Skeletal muscle cell (primary cell): ENCODE measurements at places on chromosomes 12 and 14.

- no peak for DNase-seq
Observed at GRCh38 chr14:23729720-23730387, 93.7 kb downstream of the DHRS2 start.

DNA sequence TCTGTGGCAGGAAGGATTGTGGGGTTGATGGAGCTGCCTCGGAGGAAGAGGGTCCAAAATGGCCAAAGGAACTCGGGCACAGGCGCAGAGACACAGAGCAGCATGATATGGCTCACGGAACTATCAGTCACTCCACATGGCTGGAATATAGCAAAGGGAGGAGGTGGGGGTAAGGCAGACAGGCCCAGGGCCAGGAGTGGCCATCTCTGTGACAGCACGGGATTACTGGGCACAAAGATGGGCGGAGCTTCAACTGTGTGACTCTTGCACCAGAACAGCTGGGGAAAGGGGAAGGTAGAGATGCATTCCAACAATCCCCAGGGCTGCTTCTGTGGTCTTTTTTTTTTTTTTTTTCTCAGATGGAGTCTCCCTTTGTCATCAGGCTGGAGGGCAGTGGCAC is 24.8 kb upstream of the EML1 start:
- no peak for DNase-seq

GRCh38 chr12:54126029-54126695 is 62.6 kb downstream of the SMUG1 start:
- DNase-seq = no peak

- no peak for DNase-seq
Observed at GRCh38 chr12:29578731-29579130, 81.2 kb upstream of the OVCH1 start.

DNA sequence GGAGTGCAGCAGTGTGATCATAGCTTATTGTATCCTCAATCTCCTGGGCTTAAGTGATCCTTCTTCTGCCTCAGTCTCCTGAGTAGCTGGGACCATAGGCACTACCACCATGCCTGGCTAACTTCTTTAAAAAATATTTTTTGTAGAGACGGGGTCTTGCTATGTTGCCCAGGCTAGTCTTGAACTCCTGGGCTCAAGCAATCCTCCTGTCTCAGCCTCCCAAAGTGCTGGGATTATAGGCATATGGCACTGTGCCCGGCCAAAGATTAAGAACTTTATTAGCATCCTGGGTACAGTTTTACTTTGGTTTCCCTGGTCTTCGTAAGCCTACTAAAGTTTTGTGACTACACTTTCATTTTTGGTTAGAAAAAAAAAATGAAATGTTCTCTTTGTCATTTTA is 84.4 kb downstream of the ACADS start:
- DNase-seq = no peak

- DNase-seq = no peak
Observed at GRCh38 chr12:124412646-124413015, 117.7 kb downstream of the RFLNA start.

DNA sequence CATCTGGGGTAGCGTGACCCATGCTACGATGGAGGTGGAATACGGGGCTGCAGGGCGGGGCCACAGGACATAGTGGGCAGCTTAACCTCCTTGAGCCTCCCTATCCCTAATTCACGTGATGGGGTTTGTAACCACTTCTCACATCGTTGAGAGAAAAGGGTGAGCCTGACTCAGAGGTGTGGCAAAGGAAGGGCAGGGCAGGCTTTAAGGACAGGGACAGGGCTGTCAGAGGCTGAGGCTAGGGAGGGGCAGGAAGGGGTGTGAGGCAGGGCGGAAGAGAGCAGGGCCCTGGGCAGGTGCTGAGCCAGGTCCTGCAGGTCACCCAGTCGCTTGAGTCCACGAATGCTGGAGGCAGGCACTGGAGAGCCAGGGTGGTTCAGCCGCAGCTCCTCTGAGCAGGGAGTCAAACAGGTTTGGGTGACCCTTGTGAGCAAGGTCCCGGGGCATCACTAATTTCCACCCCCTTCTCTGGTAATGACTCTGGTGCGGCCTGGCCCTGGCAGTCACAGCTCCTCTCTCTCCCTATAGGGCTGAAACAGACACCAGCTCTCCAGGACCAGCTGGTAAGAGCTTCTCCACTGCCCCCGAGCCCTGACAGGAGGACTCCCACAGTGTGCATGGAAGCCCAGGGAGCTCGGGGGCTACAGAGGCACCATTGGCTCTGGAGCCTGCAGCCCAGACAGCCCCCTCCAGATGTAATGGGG is 7.5 kb upstream of the AQP2 start:
- DNase-seq = no peak

DNA sequence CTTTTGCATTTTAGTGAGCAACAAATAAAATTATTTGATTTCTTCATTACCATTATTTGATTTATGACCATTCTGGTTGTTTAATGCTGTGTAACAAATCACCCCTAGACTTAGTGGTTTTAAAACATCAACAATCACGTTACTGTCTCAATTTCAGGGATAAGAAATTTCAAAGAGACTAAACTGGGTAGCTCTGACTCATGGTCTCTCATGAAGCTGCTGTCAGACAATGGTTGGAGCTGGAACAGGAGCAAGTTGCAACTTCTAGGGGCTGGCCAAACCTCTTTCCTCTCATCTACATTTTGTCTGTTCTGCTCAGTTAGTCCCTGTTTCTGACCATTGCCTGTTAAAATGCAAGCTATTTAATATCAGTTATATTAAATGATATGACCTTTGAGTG is 517.0 kb downstream of the KCNH5 start:
- DNase-seq = no peak

GRCh38 chr14:28629328-28630004 is 137.1 kb upstream of the FOXG1 start:
- no peak for DNase-seq

- no peak for DNase-seq
Observed at GRCh38 chr14:68631394-68632053, 161.3 kb downstream of the ZFP36L1 start.

- DNase-seq = no peak
Observed at GRCh38 chr12:15056218-15056617, 83.4 kb downstream of the PDE6H start.

DNA sequence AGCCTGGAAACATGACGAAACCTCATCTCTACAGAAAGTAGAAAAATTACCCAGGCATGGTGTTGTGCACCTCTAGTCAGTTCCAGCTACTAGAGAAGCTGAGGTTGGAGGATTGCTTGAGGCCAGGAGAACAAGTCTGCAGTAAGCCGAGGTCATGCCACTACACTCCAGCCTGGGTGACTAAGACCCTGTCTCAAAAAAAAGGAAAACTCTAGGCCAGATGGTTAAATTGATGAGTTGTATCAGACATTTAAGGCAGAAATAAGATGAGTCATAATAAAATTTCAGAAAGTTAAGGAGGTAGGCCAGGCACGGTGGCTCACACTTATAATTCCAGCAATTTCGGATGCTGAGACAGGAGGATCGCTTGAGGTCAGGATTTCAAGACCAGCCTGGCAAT is 10.7 kb downstream of the EIF2S1 start:
- no peak for DNase-seq

DNA sequence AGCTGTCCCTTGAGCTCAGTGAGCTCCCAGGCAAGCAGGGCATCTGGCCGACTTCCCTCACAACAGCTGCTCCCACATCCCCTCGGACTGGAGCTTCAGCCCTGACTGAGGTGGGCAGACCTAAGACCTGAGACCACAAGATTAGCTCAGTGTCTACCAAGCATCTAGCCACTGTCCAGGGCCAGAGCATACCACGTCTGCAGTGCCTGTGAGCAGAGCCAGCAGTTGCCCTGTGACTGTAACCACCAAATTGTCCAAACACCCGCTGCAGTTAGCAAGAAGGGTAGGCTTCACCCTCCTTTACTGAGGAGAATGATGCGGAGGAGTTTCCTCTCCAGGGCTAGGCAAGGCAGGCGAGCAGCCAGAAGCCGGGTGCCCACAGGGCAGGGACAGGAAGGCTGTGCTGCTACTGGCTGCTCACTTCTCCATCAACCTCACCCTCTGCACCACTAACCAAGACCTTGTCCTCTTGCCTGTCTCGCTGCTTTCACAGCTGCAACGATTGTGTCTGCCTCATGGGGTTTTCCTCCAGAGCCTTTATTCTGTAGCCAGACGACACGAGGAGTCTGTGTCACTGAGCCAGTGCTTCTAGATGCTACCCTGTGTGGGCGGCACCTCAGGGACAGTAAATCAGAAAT is 53.9 kb downstream of the ANAPC7 start:
- DNase-seq = no peak

DNA sequence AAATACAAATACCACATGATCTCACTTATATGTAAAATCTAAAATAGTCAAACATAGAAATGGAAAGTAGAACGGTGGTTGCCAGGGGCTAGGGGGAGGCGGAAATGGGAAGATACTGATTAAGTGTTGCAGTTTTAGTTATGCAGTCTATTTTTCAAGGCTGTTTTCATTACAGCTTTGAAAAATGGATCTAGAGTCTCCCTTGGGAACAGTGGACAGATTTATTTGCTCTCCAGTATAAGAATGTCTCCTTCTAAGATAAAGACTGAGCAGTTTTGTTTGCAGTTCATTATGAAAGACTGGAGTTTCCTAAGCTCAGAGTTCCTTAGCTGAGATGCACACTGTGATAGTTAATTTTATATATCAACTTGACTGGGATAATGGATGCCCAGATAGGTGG is 202.5 kb downstream of the KLHL28 start:
- no peak for DNase-seq

DNA sequence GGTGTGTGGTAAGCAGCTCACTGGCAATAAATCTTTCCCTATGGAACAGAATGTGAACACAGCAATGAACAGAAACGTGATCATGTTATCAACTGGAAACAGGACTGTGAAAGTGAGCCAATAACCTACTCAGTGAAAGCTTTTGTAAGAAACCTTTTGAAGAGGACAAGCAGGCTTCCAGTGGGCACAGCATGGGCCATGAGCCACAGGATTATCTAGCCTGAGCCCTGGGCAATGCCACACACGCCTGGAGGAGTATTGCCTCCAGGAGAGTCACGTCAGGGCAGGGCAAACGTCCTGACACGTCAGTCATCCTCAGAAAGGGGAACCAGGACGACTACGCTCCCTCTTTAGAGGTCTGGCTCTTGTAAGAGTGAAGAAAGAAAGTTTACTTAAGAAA is 32.3 kb downstream of the NRDE2 start:
- no peak for DNase-seq
